ENCODE measurements at places on chromosomes 2 and 18.
A peak's percentile ranks its signal among the peaks of the same experiment; 100 is the strongest.

GRCh38 chr18:58226429-58226828 is 182.4 kb downstream of the NEDD4L start:
- no peak for DNase-seq

DNA sequence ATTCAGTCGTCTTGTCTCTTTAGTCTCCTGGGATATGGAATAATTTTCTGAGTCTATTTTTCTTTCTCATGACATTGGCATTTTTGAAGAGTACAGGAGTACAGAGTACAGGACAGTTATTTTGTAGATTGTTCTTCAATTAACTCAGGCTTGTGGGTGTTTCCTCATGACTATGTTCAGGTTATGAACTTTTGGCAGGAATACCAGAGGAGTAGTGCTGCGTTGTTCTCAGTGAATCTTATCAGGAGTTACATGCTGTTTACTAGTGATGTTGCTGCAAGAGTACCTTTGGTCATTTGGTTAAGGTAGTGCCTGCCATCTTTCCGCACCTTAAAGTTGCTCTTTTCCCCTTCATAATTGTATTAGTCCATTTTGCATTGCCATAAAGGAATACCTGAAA is 41.3 kb upstream of the AGFG1 start:
- DNase-seq: no peak

DNA sequence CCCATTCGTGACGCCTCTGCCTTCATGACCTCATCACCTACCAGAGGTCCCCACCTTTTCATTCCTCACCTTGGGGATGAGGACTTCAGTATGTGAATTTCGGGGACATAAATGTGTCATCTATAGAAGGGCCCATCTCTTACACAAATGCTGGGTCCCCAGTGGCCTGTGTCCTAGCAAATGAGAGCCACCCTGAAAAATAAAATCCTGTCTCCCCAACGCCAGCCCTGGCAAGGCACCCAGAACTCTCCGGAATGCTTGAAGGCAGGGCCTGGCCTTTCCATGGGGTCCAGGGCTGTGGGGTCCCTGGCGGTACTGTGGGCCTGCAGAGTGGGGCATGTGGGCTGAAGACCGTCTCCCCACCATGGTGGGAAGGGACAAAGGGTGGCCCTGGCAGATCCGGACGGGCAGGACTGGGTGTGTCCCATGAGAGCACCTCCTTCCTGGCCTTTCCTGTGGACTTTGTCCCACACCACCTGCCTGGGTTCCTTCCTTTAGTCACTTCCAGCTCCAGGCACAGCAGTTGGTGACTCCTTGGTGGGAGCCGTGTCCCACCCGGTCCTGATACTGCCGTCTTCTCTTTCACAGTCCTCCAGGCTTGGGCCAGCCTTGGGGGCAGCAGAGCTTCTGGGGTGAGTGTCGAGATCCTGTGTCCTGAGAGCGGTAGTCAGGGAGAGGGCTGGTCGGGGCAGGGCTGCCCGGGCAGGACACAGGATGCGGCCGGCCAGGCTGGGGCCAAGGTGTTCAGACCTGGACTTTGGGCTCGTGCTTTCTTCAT is 18.6 kb downstream of the CAPN10 start:
- no peak for DNase-seq

DNA sequence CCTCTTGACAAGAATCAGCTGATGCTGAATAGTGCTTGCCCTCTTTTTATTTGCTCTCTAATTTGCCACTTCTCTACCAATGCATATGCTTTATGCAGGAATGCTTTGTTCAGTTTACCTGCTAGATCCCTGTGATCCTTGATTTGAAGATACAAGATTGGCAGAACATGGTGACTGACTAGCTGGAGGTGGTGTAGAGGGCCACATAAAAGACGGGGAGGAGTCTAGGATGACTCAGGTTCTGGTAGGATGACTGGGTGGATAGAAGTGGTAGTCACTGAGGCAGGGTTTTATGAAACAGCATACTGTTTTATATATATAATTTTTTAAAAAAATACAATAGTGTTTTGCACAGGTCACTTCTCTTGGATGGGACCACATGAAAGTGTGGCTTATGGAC is 6.3 kb upstream of the ADGRF3 start:
- DNase-seq: no peak

DNA sequence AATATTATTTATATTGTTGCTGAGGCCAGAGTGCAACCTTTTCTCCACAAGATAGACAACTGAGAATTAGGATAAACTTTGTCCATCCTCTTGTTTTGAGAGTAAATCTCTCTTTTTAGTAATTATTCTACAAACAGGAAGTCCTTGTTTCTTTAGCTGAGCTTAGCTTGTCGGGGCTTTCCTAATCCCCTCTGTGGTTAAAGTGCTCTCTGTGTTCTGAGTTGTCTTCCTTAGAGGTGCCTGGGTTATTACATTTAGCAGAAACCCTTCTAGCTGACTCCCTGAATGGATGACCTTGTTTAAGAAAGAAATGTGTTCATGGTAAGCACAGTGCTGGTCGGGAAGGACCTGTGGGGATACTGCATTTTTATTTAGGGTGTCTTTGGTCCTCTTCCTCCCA is 12.7 kb downstream of the USP39 start:
- DNase-seq: no peak

DNA sequence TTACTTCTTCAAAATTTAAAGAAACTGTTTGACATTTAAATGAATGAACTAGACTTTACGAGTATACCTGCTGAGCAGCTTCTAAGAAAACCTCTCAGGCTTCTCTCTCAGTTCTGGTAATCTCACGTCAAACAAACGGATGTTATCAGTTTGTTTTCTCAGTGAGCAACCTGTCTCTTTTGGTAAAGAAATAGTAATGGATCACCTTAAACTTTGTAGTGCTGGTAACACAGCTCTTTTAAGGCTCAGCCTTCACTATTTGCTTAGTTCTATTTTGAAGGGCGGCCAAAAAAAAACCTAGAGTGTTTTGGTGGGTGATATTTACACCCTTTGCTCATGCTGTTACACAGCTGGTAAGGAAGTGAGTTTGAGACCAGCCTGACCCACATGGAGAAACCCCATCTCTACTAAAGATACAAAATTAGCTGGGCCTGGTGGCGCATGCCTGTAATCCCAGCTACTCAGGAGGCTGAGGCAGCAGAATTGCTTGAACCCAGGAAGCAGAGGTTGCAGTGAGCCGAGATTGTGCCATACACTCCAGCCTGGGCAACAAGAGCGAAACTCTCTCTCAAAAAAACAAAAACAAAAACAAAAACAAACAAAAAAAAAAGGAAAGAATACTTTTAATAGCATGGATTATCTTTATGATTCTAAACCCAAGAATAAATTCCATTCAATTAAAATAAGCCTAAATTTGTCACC is 15.9 kb downstream of the FN1 start:
- no peak for DNase-seq

DNA sequence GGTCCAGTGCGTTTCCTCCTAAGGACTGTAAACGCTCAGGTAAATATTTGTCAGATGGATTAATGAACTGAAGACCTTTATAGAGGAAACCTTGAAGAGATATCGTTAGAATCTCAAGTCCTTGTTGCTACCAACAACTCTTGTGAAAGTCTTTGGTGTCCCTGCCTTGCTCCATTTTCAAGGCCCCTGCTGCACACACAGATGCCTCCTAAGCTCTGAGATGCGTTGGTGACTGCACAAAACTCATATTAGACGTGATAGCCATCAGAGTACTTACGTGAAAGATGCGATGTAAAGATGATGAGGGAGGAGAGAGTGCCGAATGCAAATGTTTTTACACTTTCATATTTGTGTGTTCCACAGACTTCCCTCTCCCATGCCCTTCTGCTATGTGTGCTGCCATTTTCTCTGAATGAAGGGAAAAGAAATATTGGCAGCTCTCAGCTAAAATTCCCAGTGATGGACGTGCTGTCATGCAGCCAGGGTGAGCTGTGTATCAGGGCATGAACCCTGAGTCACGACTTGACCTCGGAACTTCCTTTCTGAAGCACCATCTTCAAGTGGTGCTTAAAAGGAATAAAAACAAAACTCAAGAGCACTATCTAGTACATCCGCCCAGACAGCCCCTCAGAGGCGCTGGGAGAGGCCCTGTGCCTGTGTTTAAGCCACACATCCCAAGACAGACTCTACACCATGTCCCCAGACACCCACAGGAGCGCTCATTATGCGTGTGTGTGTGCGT is 117.4 kb downstream of the FAM210A start:
- peak; percentile 39 for DNase-seq

DNA sequence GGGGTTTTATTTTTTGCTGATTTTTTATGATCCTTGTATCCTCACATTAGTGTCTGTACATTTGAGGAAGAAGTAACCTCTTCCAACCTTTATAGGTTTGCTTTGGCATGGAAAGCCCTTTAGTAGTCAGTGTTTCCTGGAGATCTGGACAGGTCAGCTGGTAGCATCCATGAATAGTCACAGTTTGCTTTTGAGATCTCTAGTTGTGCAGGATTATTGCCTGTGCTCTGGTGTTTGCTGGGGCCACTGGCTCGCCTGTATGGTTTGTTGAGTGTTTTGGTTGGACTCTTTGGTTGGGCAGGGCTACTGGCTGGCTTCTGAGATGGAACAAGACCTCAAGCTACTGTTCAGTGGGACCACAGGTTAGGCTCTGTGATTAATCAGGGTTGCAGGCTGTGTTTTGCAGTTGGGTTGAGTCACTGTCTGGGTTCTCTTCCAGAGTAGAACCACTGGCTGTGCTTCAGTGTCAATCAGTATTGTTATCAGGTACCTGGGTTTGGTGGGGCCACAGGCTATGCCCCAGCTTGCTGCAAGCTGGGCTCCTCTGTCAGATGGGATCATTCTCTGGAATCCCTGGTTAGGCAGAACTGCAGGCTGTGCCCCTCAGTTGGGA is 20.0 kb downstream of the SP140L start:
- DNase-seq: no peak

All from activated CD4-positive, alpha-beta T cell treated with anti-CD3 and anti-CD28 coated beads, Interleukin-2, amount 50 U/mL, for 1 hour (primary cell).